ENCODE measurements at places on chromosomes 16 and 17.

- DNase-seq, result no peak
These were observed 20.9 kb downstream of the GPR179 start for GRCh38 chr17:38322897-38323296.

DNA sequence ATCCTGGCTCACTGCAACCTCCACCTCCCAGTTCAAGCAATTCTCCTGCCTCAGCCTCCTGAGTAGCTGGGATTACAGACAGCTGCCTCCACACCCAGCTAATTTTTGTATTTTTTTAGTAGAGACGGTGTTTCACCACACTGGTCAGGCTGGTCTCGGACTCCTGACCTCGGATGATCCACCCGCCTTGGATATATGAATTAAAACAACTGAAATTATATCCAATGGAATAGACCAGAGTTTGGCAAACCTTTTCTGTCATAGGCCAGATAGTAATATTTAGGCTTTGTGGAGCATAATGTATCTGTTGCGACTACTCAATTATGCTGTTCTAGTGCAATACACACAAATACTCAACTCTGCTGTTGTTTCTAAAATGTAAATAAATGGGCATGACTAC, 93.8 kb upstream of the NACA2 start:
- no peak for DNase-seq

GRCh38 chr16:19909750-19910322, 25.2 kb upstream of the GPRC5B start:
- no peak for DNase-seq

- DNase-seq, result no peak
These were observed 446.7 kb downstream of the HS3ST3B1 start for GRCh38 chr17:14747603-14747950.

DNA sequence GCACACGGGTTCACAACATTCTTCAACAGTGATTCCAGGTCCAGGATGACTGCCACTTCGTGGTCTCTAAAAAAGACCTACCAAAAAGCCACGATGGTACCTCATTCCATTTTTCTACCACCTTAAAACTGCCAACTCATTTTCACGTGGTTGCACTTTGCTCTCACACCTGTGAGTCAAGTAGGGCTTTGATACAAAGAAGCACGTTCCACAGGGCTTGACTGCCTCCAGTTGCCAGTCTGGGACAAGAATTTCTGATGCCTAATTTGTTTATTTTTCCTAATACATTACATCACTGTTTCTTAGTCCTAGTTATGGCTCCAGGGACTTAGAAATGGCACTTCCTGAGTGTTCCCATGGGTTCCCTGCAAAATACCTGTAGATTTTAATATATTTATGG, 911.6 kb upstream of the EEF2KMT start:
- DNase-seq, result no peak

DNA sequence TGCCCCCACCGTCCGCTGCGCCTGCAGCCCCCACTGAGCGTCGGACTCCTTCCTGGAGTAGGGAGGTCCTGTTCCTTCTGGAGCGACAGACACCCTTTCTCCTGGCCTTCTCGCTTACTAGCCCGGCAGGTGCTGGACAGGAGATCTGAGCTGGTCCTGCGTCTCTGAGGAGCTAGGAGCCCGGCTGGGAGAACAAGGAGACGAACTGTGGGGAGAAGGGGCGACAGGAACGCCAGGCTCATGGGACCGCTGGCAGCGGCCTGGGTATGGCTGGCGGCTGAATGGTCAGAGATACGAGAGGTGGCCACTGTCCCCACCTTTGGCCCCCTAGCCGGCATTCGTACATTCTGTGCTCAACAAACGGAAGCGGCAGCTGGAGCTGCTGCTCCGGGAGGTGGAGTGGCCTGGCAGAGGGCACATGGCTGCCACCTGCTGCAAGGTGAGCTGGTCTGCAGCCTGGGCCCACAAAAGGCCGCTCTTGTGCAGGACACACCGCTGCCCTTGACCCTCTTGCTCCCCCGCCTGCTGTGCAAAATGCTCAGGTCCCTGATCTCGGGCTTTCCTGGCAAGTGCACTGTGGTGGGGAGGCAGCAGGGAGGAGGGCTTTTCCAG, 2066.7 kb downstream of the TP53TG3F start:
- DNase-seq, result no peak
